Right atrium auricular region (tissue), 2 donors: ENCODE measurements at places on chromosomes 16 and 17.
A peak's percentile ranks its signal among the peaks of the same experiment; 100 is the strongest.

DNA sequence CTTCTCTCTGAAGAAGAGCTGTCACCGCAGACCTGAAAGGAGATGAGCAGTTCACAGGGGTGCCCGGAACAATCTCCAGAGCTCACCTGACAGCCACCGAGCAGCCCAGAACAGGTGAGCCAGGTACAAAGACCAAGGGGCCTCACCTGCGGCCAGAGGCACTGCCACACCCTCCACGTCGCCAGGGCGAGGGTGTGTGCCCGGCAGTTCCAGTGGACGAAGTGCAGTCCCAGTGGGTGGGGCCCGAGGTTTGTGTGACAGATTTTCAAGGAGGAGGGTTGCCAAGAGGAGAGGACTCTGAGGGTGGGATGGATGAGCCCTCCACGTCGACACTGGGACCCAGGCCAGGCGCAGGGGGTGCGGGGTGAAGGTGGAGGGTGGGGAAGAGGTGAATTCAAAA, 61.7 kb downstream of the SMPD3 start:
- no peak overlapping the region for H3K4me3 ChIP-seq
- no peaks in the 10 kb centered on the region for H3K4me1 ChIP-seq
- no peak for DNase-seq
- H3K27ac ChIP-seq: no peak overlapping the region

DNA sequence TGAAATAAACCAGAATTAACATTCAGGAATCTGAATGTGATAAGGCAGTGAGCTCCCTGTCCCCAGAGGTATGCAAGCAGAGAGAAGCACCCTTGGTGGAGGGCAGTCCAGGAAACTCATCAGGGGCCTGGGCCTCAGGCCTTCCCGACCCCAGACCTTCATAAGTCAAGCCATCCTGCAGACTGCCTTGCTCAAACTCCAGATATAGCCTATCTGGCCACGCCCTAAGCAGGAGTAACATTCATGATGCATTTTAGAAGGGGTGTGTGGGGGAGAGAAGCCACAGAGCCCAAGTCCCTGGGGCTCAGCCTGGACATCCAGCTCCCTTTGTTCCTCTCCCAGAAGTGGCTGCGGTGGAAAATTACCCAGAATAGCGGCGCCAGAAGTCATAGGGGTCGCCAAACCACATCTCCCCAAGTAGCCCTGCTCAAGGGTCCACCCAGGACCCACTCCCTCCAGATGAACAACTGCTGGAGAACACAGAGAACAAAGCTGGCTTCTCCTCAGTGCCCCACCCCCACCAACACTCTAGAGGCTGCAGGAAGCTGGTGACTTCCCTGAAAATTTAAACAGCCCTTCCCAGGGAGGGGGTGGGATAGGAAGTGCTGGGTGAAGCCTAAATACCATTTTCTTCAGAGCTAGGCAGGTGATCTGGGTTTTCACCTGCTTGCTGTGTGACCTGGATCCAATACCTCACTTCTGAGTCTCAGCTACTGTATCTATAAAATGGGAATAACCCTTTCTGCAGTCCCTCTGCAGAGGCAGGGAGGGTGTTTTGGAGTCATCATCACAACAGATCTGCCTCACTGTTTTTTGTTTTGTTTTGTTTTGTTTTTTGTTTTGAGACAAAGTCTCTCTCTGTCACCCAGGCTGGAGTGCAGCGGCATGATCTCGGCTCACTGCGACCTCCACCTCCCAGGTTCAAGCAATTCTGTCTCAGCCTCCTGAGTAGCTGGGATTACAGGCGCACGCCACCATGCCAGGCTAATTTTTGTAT, 1.5 kb upstream of the SREBF1 start:
- no peaks in the 10 kb centered on the region for H3K27me3 ChIP-seq
- H3K27ac ChIP-seq: peak overlapping the region; percentile 100
- peaks cover 92% of the 10 kb centered on the region for H3K4me1 ChIP-seq
- no peaks in the 10 kb centered on the region for H3K36me3 ChIP-seq
- peak; percentile 72 for DNase-seq

- no peak overlapping the region for H3K27ac ChIP-seq
- no peaks in the 10 kb centered on the region for H3K36me3 ChIP-seq
- peak overlapping the region; percentile 26 for H3K4me3 ChIP-seq
- no peaks in the 10 kb centered on the region for H3K27me3 ChIP-seq
- no peak for DNase-seq
- peaks cover 10% of the 10 kb centered on the region for H3K4me1 ChIP-seq
These were observed 2.0 kb downstream of the HBZ start for GRCh38 chr16:154217-155030.

DNA sequence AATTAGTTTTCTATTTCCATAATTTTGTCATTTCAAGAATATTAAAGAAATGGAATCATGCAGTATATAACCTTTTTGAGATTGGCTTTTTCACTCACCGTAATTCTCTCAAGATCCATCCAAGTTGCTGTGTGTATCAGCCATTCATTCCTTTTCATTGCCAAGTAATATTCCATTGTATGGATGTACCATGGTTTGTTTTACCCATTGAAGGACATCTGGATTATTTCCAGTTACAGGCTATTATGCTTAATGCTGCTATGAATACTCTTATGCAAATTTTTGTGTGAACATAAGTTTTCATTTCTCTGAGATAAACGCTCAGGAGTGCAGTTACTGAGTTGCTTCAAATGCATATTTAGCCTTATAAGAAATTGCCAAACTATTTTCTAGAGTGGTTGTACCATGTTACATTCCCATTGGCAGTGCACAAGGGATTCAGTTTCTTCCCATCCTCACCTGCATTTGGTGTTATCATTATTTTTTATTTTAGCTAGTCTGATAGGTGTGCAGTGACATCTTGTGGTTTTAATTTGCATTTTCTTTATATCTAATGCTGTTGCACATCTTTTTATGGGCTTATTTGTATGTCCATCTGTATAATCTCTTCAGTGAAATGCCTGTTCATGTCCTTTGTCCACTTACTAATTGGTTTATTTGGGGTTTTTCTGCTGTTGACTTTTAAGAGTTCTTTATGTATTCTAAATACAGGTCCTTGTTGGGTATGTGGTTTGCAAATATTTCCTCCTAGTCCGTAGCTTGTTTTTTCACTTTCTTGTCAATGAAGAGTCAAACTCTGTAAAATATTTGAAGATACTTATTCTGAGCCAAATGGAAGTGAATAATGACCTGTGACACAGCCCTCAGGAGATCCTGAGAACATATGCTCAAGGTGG, 32.7 kb downstream of the BMERB1 start:
- H3K36me3 ChIP-seq: no peaks in the 10 kb centered on the region
- no peak overlapping the region for H3K27ac ChIP-seq
- H3K4me3 ChIP-seq: no peak overlapping the region
- H3K27me3 ChIP-seq: no peaks in the 10 kb centered on the region
- no peak for DNase-seq

DNA sequence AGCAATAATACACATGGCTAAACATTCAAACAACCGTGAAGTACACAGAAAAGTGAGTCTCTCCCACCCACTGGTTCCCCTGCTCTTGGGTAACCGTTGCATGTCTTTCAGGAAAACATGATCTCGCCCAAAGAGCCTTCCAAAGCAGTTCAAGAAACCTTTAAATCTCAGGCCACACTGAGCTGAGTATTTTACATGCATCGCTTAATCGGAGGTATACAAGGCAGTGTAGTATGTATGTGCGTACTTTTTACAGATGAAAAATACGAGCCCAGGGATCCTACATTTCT, 741 bp upstream of the DEXI start:
- peaks cover 79% of the 10 kb centered on the region for H3K4me1 ChIP-seq
- H3K36me3 ChIP-seq: no peaks in the 10 kb centered on the region
- H3K27ac ChIP-seq: peak overlapping the region; percentile 94

DNA sequence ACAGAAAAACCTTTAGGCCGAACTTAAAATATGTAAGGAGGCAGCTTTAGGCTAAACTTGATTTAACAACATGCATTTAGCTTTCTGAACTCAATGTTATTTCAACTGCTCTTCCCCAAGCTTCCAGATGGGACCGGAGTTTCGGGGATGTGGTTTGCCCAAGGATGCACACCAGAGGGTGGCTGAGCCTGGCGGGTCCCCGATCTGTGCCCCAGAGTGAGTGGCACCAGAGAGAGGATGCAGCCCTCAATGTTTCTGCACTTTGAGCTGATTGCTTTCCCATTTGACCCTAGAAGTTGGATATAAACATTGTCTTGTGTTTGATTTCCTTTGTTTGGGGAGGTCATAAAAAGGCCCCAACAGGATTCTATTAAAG, 348.0 kb upstream of the TNRC6C start:
- DNase-seq: no peak
- no peak overlapping the region for H3K27ac ChIP-seq
- H3K4me1 ChIP-seq: no peaks in the 10 kb centered on the region
- no peak overlapping the region for H3K4me3 ChIP-seq

DNA sequence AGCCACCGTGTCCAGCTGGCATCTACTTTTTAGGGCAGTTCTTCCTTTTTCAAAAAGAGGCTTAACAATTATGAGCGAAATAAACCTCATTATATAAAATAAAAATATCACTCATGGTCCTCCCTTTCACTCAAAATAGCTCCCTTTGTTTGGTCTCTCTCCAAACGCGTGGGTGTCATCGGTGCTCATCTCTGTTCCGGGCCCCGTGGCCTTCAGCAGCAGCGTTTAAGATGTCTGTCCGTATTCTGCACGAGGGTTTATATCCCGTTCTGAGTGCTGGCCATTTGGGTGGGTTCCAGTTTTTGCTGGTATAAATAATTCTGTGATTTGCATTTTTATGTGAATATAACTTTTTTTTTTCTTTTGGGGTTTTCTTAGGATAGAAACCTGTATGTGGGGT, 33.4 kb downstream of the PRMT7 start:
- no peaks in the 10 kb centered on the region for H3K27me3 ChIP-seq
- H3K4me3 ChIP-seq: no peak overlapping the region
- no peak for DNase-seq
- H3K4me1 ChIP-seq: no peaks in the 10 kb centered on the region
- H3K27ac ChIP-seq: no peak overlapping the region
- H3K36me3 ChIP-seq: peaks cover 73% of the 10 kb centered on the region

- DNase-seq: peak; percentile 89
- H3K27ac ChIP-seq: peak overlapping the region; percentile 78
- H3K4me3 ChIP-seq: no peak overlapping the region
- H3K36me3 ChIP-seq: no peaks in the 10 kb centered on the region
- no peaks in the 10 kb centered on the region for H3K4me1 ChIP-seq
These were observed 24.3 kb upstream of the CRISPLD2 start for GRCh38 chr16:84795329-84796053.

DNA sequence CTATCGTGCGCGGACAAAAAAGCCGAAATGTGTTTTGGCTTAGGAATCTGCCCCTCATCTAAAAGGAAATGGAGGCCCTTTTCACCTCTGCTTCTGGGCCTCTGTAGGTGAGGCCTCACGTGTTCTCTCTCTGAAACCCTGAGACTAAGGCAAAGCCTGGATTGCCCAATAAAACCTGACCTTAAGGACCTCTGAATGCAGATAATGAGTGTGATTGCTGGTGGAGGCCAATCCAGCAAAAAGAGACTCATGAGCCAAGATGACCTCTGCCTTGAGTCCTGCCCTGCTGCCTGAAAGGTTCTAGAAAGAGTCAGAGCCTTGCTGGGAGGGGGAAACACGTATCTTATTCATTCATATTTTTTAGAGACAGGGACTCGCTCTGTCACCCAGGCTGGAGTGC, 44.5 kb upstream of the ABR start:
- DNase-seq: no peak
- H3K27me3 ChIP-seq: peaks cover 9% of the 10 kb centered on the region
- H3K36me3 ChIP-seq: no peaks in the 10 kb centered on the region
- no peak overlapping the region for H3K4me3 ChIP-seq
- no peaks in the 10 kb centered on the region for H3K4me1 ChIP-seq
- no peak overlapping the region for H3K27ac ChIP-seq

GRCh38 chr17:77242118-77242851, 101.5 kb downstream of the SEC14L1 start:
- DNase-seq: no peak
- H3K4me1 ChIP-seq: peaks cover 10% of the 10 kb centered on the region
- H3K27me3 ChIP-seq: no peaks in the 10 kb centered on the region
- no peak overlapping the region for H3K4me3 ChIP-seq
- no peaks in the 10 kb centered on the region for H3K36me3 ChIP-seq
- no peak overlapping the region for H3K27ac ChIP-seq

DNA sequence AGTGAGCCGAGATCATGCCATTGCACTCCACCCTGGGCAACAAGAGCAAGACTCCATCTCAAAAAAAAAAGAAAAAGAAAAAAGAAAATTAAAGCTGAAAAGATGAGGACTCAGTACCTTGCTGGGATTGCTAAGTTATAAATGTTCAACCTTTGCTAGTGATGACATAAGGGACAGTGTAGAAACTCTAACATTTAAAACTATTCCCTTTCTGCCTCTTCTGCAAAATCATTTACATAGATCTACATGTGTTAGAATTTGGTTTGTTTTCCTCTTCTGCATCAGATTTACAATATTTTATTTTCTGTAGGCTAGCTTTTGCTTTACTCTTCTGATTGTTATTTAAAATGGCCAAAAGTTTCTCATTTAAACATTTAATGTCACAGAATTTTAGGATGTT, 49.5 kb upstream of the HAS3 start:
- no peak overlapping the region for H3K27ac ChIP-seq
- H3K36me3 ChIP-seq: no peaks in the 10 kb centered on the region
- no peak overlapping the region for H3K4me3 ChIP-seq
- no peaks in the 10 kb centered on the region for H3K4me1 ChIP-seq
- DNase-seq: no peak
- no peaks in the 10 kb centered on the region for H3K27me3 ChIP-seq

DNA sequence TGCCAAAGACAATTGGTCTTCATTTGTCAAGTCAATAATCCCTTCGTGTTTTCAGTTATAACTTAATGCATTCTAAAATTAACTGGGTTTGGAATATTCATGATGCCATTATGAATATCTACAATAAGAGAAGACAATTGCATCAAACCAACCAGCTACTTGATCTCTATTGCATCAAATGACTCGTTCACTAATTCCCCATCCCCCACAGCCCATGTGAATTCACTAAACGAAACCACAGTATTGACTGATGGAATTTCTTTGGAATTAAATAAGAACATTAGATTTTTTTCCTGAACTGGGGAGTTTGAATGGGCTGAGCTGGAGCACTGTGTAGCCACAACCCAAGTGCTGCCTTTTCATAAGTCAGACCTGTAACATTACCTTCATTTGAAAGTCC, 65.3 kb downstream of the HS3ST3B1 start:
- no peaks in the 10 kb centered on the region for H3K4me1 ChIP-seq
- DNase-seq: no peak
- H3K36me3 ChIP-seq: no peaks in the 10 kb centered on the region
- H3K4me3 ChIP-seq: no peak overlapping the region

GRCh38 chr16:84597931-84598351, 19.9 kb downstream of the COTL1 start:
- no peaks in the 10 kb centered on the region for H3K36me3 ChIP-seq
- H3K4me1 ChIP-seq: no peaks in the 10 kb centered on the region
- no peak for DNase-seq
- no peak overlapping the region for H3K4me3 ChIP-seq
- H3K27ac ChIP-seq: no peak overlapping the region

GRCh38 chr17:66920950-66921349, 43.6 kb upstream of the CACNG4 start:
- H3K36me3 ChIP-seq: no peaks in the 10 kb centered on the region
- DNase-seq: no peak
- no peak overlapping the region for H3K27ac ChIP-seq
- no peaks in the 10 kb centered on the region for H3K4me1 ChIP-seq
